ENCODE measurements at places on chromosomes 3 and 15. TPM values are rescaled to one million over a fixed set of nuclear protein-coding genes. Genes with fewer than 3 reads are reported as not detected.

GRCh38 chr15:26087395-26087794 lies 224.3 kb upstream of the ATP10A start:
- DNase-seq: no peak

DNA sequence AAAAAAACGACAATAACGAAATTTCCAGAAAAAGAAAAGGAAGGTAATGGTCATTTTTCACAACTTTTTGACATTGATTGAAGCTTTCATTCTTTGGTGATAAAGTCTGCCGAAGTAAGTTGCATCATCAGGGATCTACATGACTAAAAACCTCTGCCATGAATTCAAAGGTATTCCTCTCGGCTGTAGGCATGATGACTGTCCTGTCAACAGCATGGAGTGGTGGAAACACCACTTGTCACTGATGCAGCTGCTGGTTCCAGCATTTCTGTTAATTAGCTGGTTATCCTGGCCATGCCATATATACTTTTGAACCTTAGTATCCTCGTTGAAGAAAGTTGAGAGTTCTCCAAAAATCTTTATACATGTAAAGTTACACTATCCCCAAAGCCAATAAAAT lies 859.0 kb upstream of the ARPP21 start:
- DNase-seq: no peak

The WDR72 gene
- total RNA-seq: 6.1 TPM

The ACKR2 gene
- 0.74 TPM for total RNA-seq

- DNase-seq: no peak
These were observed 86.5 kb downstream of the AQR start for GRCh38 chr15:34883042-34883441.

- no peak for DNase-seq
These were observed 25.3 kb downstream of the CCR9 start for GRCh38 chr3:45911511-45912226.

DNA sequence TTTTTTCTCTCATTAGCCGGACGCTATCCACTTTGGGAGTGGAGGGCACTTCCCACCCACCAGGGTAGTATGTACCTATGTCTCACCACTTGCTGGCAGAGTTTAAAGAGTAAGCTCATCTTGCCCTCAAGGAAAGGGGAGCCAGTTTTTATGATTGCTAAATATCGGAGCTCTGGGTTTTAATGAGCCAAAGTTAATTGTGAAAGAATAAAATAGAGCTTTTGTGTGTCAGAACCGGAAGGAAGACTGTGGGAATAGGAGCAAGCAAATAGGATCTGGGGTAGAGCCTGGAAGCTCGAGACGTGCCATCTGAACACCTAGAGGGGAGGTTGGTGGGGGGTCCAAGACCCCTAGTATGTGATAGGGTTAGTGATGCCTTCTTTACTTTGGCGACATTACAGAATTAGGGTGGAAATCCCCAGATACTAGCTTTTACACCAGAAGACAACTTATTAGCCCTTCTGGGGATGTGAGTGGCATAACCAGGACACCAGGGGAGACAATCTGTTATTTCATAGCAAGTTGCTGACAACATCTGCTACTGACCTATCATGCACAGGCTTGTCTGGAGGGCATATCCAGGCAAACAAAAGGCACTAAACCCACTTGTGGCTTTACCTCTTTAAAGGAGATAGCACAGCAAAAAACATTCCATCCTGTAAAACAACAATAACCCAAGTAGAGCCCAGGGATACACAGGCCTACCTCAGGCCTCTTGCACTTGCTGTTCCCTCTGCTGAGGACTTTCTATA lies 333.8 kb downstream of the ZNF621 start:
- DNase-seq: no peak

GRCh38 chr15:63463036-63463435 lies 41.4 kb upstream of the USP3 start:
- DNase-seq: no peak

The CCDC39 gene
- not detected for total RNA-seq

GRCh38 chr15:61974118-61974517 lies 86.1 kb downstream of the VPS13C start:
- DNase-seq: no peak

DNA sequence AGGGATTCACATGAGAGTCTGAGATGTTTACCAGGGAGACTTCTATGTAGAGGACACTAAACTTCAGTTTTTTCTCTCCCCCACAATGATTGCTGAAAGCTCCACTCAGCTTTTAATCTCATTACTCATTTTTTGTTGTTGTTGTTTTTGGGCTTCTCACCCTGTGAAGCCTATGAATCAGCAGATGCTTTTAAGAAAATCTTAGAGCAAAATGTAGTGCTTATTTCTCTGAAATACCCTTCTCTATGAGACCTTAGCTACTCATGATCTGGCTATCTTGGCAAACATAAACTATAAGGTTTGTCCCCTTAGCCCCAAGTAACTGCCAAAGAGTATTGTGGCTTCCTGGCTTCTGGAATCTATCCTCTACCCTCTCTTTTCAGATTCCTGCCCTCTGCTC lies 537.3 kb downstream of the OCA2 start:
- no peak for DNase-seq

GRCh38 chr15:33064878-33065277 lies 129.6 kb downstream of the FMN1 start:
- no peak for DNase-seq

GRCh38 chr3:120162400-120162799 lies 68.2 kb upstream of the GSK3B start:
- DNase-seq: no peak

GRCh38 chr15:36844534-36844998 lies 255.8 kb downstream of the MEIS2 start:
- DNase-seq: no peak

The GJD2 gene
- total RNA-seq: not detected

GRCh38 chr3:105030211-105030610 lies 336.5 kb upstream of the ALCAM start:
- DNase-seq: no peak

DNA sequence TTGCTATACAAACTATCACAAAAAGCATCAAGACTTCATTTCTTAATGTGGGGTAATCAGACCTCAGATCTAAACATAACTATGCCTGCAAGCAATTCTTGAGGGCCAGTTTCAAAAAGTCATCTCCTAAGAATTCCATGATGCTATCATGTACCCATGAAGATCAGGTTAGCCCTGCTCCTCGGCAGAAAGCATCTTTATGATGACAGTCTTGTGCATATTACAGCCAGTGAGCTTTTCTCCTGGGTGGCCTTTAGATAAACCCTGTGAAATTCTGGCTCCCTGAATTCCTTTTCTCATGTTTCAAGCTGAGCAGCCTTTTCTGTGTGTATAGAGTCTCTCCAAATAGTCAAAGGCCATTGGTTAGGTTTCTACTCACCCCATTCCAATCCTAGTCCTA lies 201.9 kb upstream of the MCTP2 start:
- no peak for DNase-seq

DNA sequence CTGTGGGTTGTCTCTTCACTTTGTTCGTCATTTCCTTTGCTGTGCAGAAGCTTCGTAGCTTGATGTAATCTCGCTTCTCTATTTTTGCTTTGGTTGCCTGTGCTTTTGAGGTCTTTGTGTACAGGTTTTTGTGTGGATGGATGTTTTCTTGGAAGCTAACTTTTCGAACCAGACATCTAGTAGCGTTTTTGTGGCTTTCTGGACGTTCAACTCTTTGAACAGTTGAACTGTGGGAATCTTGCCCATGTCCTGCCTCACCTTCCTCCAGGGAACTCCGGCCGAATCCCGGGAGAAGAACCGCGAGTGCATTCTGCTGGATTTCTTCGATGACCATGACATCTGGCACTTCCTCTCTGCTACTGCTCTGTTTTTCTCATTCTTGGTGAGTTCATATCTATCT lies 70.6 kb downstream of the USF3 start:
- no peak for DNase-seq

DNA sequence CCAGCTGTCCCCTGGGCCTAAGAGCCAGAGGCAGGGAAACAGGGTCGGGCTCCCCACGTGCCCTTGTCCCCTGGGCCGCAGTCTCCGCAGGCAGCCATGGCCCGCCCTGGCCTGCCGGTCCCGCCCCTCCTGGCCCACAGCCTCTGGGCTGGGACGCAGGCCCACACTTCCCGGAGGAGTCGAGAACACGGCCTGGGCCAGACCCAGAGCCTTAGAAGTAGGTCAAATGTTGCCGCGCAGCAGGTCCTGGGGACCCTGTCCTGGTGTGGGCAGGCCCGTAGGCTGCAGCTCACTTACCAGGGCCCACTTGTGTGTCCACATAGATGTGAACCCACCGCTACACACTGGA lies 4.3 kb upstream of the MYL3 start:
- DNase-seq: no peak

DNA sequence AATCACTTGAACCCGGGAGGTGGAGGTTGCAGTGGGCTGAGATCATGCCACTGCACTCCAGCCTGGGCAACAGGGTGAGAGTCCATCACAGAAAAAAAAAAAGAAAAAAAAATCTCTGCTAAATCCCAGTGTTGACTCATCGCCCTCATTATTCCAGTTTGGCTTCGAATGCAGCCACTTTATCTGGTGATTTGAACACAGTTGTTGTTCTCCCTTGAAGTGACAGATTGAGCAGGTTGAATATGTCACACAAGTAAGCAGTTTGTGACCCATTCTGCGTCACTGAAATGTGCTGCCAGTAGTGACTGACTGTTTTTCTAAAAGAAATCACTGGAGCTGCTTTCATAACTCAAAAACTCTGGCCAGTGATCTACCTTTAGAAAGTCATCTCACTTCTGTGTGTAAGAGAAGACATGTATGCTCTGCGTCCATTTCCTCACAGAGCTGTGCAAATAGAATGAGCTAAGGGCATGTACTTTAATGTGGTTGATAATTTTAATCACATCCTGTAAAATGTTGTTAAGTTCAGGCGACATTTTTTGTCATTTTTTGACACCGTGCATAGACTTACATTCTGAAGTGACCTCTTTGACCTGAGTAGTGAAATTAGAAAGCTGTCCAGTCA lies 12.5 kb downstream of the DOCK3 start:
- no peak for DNase-seq

DNA sequence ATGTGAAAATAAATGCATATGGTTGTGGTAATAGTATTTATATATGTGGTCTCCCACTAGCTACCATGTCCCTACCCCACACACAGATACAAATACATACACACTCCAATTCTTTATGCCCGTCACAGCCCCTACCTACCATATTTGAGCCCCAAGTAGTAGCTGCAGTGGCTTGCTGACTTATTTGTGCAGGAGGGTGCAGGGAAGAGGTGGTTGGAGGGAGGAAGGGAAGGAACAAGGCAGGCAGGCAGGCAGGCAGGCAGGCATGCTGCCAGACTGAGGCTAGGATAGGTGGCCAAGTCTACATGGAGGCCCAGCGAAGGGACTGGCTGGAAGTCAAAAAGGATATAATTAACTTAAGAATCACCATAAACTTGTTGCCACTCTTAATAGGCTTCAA lies 82.9 kb downstream of the SCN11A start:
- no peak for DNase-seq

The LRRIQ4 gene
- total RNA-seq: not detected

GRCh38 chr15:40723919-40724318 lies 28.9 kb downstream of the RAD51 start:
- no peak for DNase-seq

Measured in Caki2 (cell line).